ENCODE measurements at places on chromosomes 13 and 19.

GRCh38 chr13:84616864-84617263 lies 734.6 kb upstream of the SLITRK1 start:
- DNase-seq, result no peak

- DNase-seq, result no peak
Observed at GRCh38 chr13:28651810-28652401, 7.0 kb upstream of the POMP start.

- no peak for DNase-seq
Observed at GRCh38 chr19:42154471-42155323, 22.5 kb upstream of the POU2F2 start.

DNA sequence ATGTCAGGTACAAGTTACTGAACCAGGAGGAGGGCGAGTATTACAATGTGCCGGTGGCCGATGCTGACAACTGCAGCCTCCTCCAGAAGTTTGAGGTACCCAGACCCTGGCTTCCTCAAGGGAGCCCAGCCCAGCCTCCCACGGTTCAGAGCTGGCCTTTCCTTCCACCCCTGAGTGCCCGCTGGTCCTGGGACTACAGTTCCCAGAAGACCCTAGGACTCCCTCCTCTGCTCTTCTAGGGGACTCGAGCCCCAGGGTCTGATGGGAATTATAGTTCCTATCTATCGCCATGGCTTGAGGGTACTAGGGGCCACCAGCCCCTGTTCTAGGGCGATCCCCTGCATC lies 11.0 kb downstream of the PRKCG start:
- DNase-seq, result no peak

DNA sequence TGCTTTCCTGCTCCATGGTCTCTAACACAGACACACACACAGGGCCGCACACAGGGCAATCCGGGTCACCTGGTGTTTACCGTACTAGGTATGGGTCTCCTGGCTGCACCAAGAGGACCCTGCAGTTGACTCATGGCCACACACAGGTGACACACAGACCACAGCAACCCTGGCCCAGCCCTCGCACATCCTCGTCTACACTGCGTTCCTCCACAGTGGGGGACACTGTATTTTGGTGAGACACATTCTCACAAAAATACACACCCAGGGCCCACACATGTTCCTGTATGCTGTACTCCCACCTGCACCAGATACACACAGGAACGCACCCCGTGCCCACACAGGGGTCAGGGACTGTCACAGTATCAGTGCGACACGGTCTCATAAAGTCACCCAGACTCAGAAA lies 12.8 kb downstream of the PDE4A start:
- DNase-seq, result no peak

GRCh38 chr19:12331211-12331941 lies 2.1 kb downstream of the ZNF563 start:
- peak; percentile 35 for DNase-seq

GRCh38 chr13:74868049-74868448 lies 613.9 kb downstream of the TBC1D4 start:
- DNase-seq, result no peak

DNA sequence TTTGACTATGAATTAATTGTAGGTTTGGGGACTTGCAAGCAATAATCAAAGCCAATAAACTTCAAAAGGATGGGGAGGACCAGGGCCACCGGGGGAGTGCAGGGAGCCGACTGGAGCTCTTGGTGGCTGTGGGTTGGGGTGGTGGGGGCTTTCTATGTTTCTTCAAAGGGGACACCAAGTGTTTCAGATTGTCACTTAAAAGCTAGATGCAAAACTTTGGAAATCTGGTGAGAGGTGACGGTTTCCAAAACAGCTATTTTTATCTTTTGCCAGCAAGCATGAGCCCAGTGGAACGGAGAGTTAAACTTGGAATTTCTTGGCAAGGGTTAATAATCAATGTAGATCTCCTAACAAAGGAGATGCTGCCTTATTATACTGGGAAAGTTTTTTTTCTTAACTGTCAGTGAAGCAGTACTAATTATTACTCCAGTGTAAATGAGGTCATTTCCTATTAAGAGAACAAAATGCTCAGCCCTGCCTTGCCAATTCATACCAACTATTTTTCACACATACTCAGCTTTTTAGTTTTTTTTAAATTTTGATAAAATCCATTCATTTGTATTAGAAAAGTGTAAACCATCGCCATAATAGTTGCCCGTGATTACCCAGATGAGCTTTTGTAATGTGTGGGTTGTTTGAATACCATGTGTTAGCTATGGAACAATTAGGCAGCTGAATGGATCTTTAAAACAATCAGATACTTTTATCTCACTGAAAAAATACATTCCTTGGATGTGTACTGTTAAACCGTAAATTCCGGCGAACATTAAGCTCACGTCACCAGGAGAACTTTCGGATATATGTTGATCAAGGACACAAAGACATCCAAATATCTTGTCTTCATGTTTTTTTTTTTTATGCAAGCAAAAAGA lies 95.9 kb upstream of the ZNF536 start:
- no peak for DNase-seq

GRCh38 chr13:79765331-79765730 lies 284.4 kb downstream of the NDFIP2 start:
- DNase-seq, result no peak

DNA sequence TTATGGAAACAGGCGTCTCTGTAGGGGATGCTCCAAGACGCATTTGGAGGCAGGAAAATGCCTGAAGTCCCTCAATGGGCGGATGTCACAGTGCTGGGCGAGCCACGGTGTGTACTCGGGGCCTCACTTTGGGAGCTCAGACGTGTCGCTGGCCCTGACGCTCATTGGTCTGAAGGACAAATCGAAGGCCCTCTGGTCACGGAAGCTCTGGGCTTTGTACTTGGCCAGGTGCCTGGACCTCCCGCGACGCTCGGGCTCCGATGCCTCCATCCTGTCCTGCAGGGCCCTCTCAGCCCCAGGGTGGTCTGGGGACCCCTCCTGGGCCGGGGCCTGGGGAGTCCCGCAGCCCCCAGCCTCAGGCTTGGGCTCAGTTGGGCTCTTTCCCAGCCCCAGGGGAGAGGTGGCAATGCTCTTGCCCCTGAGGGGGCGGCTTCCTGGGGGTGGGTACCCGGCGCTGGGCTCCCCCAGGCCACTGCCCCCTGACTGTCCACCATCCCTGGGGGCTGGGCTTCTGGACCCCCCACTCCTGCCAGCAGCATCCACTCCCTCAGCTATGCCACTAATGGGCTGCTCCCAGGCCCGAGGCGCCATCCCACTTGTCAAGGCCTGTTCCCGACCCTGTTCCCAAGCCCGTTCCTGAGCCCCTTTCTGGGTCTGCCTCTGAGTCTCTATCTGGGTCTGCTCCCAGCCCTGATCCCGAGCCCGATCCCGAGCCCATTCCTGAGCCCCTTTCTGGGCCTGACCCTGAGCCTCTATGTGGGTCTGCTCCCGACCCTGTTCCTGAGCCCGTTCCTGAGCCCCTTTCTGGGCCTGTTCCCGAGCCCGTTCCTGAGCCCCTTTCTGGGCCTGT lies 39.5 kb upstream of the GRTP1 start:
- DNase-seq, result no peak

- DNase-seq, result no peak
Observed at GRCh38 chr19:14337510-14337909, 43.7 kb upstream of the ADGRE5 start.

DNA sequence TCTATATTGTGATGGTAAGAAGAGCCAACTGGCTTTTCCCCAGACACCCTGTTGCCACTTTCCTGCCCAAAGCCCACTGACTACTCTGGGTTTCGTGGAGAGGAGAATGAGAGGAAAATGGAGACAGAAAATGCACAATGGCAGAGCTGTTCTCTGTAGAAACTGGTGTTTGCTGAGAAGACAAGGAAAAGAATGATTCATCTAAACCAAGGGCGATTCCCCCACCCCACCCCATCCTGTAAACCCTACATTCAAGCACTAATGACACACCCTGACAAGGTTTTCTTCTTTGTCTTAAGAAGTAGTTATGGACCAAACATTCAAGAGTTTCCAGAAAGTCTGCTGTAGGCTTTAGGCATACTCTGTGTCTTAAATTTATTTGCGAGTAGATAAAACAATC lies 68.8 kb downstream of the DOCK9 start:
- DNase-seq, result no peak

- DNase-seq, result no peak
Observed at GRCh38 chr13:113771709-113772331, 12.8 kb downstream of the TMEM255B start.

- no peak for DNase-seq
Observed at GRCh38 chr13:45809801-45810394, 41.7 kb downstream of the SIAH3 start.

GRCh38 chr19:49355909-49356353 lies 6.3 kb downstream of the TEAD2 start:
- no peak for DNase-seq

GRCh38 chr19:14476673-14477401 lies 1.7 kb upstream of the PTGER1 start:
- DNase-seq, result no peak

- DNase-seq, result no peak
Observed at GRCh38 chr13:33380487-33381079, 95.0 kb upstream of the STARD13 start.

DNA sequence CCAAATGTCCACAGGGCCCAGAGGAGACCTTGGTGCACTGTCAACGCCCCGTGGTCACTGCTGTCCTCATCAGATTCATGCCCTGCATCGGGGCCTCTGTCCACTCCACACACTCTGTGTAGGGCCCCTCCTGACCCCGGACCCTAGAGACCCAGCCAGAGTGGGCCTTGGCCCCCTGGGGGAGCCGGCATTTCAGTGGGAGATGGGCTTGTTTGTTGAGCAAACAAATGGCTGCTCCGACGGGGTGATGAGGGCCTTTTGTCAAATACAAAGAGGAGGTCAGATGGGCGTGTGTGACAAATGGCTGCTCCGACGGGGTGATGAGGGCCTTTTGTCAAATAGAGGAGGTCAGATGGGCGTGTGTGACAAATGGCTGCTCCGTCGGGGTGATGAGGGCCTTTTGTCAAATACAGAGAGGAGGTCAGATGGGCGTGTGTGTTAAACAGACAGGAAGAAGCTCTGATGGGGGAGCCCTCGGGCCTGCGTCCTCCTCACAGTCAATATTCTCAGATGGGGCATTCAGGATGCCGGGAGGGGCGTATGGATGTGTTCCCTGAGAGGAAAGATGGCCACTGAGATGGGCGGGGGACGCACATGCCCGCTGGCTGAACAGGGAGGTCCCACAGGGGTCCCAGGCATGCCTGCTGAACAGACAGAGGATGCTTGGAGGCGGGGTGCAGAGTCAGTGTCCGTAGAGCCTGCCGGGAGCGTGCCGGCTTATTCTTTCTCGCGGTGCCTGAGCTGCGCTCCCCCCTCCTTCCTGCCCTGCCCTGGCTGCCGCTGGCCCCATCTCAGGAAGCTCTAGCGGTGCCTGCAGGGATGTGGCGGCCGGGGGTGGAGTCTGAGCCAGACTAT lies 36.3 kb downstream of the SMIM24 start:
- no peak for DNase-seq

DNA sequence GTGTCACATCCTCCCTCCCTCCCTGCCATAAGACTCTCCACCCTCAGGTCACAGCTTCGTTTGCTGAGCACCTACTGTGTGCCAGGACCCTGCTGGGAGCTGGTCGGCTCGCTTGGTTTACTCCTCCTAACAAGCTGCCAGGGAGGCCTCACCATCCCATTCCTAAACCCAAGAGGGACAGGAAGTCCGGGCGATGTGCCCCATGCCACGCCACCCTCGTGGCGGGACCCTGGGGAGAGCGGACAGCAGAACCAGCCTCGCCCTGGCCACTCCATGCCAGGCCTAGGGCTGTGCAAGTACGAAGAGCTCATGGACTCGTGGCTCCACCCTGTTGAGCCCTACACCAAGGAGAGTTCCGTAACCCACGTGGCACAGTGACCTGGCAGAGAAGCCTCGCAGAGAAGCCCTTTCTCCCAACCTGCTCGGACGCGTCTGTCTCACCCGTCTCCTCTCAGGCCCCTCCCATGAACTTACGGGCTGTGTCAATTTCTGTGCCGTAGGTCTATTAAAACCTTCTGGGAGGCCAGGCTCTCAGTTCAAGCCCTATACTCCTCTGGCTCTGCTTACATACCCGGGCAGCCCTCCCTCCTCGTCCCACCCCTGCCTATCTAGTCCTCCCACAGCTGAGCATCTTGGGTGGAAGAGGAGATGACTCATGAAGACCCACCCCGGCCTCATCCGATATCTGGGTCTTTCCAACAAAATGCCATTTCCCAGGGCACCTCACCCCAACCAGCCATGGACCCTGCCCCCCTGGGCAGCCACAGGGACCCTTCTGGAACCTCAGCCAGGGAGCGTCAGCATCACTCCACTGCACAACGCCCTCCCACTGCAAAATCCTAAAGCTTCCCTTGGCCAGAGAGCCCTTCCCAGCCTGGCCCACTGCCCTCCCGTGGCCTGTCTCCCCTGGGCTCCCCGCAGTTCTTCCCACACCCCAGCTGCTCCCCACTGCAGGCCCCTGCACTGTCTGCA lies 2.6 kb downstream of the UBXN6 start:
- DNase-seq, result no peak

DNA sequence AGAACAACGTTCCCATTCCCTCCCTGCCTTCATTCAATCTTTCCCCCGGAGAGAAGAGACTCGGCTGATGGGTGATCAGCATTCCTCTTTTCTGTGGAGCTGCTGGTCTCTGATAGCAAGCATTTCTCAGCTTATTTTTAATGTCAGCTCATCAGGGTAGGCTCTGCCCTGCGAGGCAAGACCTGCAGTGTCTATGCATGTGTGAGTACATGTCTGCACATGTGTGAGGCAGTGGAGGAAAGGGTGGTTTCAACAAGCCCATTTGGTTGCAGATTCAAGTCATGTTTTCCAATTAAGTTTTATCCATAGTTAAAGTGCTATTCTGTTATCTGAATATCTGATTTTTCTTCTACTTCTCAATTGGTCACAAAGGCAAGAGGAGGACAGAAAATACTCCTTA lies 19.5 kb downstream of the SLC10A2 start:
- DNase-seq, result no peak

GRCh38 chr19:47226426-47227351 lies 4.3 kb downstream of the BBC3 start:
- DNase-seq, result no peak

- no peak for DNase-seq
Observed at GRCh38 chr13:109105899-109106298, 476.5 kb downstream of the MYO16 start.

DNA sequence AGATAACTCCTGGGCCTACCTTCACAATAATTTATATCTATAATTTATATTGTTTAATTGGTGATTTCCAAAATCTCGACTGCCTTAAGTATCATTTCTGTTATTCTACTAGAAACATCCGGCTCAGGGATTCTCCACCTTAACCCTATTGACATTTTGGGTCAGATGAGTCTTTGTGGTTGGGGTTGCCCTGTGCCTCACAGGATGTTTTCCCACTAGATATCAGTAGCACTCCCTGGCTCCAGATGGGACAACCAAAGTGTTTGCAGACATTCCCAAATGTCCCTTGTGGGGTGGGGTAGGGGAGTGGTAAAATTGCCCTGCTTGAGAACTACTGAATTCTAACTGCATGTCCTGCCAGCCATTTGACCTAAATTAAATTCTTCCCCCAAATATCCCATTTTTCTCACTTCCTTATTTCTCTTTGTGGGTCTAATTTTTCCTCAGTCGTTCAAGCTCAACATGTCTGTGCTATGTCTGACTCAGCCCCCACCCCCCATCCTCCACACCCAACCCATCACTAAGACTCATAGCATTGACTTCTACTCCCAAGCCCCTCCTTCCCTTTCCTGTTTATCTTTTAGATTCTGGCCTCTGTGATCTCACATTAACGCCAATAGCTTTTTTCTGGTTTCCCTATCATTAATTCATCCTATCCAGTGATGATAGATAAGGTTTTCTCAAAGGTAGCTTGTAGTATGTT lies 545.1 kb downstream of the EFNB2 start:
- no peak for DNase-seq

GRCh38 chr13:27854606-27855005 lies 62.3 kb downstream of the GSX1 start:
- no peak for DNase-seq

Measured in stimulated activated CD4-positive, alpha-beta T cell treated with anti-CD3 and anti-CD28 coated beads, TNF-alpha, amount 100 ng/mL, for 24 hours (primary cell).